ENCODE measurements at places on chromosomes 3 and 15.

GRCh38 chr15:67094001-67094826, 28.8 kb downstream of the SMAD3 start:
- DNase-seq, result no peak

DNA sequence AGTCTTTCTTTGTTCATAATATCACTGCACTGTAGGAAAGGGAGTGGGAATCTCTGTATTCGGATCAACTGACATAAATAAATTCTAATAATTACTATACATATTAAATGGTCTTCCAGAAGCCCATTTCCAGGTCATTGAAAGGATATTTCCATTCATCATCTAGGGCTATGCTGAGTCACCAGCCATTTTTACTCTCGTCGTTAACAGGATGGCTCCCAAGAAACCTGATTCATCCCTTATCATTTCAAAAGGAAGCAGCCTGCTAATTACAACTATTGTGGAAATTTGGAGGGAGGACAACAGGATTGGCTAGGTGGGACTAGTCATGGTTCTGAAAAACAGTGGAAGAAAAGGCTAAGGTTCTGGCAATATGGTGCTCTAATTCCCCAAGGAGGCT, 13.6 kb downstream of the GMNC start:
- DNase-seq, result no peak

DNA sequence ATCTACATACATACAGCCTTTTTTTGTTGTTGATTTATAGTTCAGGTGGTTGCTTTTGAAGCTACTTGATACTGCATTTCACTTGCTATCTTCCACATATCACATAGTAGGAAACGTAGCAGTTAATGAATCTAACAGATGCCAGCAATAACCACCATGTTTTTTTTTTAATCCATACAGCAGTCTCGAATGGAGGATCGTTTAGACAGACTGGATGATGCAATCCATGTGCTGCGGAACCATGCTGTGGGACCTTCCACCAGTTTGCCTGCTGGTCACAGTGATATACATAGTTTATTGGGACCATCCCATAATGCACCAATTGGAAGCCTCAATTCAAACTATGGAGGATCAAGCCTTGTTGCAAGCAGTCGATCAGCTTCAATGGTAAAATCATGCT, 123.2 kb upstream of the CGNL1 start:
- DNase-seq, result no peak

GRCh38 chr15:66730168-66731021, 28.4 kb downstream of the SMAD6 start:
- no peak for DNase-seq

GRCh38 chr3:32321095-32321790, 70.4 kb upstream of the CMTM7 start:
- no peak for DNase-seq

- DNase-seq, result no peak
Observed at GRCh38 chr3:31232055-31233025, 300.4 kb upstream of the STT3B start.

GRCh38 chr3:185789891-185790830, 34.7 kb downstream of the IGF2BP2 start:
- DNase-seq, result no peak

DNA sequence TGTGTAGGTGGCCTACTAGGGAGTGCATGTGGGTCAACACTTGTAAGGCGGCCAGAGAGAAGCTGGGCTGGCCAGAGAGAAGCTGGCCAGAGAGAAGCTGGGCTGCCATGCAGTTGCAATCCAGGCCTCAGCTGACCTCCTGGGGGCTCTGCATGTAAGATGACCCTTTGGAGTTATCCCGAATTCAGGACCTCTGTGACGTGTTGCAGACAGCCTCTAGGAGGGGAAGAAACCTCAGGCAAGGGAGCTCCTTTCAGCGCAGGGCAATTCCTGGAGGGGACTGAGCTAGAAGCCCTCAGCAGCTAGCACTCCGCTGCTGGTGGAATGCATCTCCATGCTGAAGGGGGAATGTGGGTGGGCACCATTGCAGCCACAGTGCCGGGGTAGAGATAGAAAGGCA, 15.8 kb upstream of the KBTBD12 start:
- DNase-seq, result no peak

DNA sequence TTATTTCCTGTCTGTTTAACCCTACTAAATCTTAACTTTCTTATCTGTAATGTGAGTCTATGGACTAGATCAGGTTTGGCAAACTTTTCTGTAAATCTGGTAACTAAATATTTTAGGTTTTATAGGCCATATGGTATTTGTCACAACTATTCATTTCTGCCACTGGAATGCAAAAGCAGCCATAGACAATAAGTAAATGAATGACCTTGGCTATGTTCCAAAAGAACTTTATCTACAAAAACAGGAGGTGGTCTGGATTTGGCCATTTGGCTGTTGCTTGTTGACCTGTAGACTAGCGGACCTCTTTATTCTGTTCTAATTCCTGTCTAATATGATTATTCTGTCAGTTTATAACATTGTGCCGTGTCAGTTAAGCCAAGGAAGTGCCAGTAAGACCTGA, 314.2 kb downstream of the LPP start:
- no peak for DNase-seq

GRCh38 chr15:92050220-92050898, 196.9 kb downstream of the SLCO3A1 start:
- DNase-seq, result no peak

DNA sequence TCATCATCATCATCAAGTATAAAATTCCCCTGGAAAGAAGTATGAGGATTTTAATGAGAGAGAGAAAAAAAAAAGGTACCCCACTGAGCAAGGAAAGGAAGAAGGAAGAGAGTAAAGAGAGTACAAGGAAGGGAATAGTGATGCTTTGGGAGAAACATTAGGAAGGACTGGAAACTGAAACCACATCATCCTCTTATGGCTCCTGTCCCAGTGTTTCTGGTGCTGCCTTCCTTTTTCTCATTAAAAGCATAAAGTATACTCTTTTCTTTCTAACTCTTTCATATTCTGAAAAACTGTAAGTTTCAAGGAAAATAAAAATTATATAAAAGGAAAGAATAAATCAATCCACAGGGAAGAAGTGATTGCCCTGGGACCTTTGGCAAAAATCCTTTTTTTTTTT, 616.4 kb upstream of the CBLB start:
- DNase-seq, result no peak

GRCh38 chr3:113136544-113136943, 74.8 kb upstream of the BOC start:
- DNase-seq, result no peak

DNA sequence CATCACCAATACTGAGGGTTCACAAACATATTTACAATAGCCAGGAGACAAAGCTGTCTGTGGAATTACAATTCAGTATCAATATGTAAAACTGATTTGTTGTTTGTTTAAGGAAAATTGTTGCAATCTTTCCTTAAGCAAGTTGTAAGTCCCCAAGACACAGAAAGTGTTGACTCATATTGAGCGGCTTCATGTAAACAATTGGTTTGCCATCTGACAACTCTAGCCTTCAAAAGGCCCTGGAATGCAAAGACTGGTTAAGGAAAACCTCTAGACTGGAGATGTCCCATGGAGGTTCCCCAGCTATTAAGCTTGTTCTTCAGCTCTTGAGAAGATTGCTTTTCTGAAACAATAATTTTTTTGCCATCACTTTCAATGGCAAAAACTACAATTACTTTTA, 283.7 kb upstream of the PROK2 start:
- no peak for DNase-seq

GRCh38 chr15:69305933-69306568, 7.3 kb downstream of the PAQR5 start:
- no peak for DNase-seq

- DNase-seq, result no peak
Observed at GRCh38 chr3:63364495-63364894, 86.4 kb downstream of the SYNPR start.

GRCh38 chr15:75177360-75178071, 24.2 kb upstream of the C15orf39 start:
- no peak for DNase-seq

GRCh38 chr3:63015614-63016309, 140.5 kb upstream of the CADPS start:
- DNase-seq, result peak; percentile 4

GRCh38 chr3:197428952-197429351, 126.8 kb downstream of the BDH1 start:
- no peak for DNase-seq

DNA sequence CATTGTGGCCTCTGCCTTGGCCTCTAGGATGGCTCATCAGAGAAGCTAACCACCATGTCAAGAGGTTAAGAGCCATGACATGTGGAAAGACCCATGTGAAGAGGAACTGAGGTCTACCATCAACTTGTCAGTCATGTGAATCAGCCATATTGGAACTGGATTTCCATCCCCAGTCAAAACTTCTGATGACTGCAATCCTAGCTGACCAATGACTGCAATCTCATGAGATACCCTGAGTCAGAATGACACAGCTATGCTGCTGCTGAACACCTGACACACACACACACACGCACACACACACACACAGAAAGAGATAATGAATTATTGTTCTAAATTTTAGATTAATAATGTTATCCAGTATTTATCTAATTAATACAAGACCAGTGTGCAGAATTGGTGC, 337.5 kb upstream of the LMCD1 start:
- no peak for DNase-seq

GRCh38 chr15:50241684-50242450, 23.7 kb downstream of the HDC start:
- DNase-seq, result no peak

DNA sequence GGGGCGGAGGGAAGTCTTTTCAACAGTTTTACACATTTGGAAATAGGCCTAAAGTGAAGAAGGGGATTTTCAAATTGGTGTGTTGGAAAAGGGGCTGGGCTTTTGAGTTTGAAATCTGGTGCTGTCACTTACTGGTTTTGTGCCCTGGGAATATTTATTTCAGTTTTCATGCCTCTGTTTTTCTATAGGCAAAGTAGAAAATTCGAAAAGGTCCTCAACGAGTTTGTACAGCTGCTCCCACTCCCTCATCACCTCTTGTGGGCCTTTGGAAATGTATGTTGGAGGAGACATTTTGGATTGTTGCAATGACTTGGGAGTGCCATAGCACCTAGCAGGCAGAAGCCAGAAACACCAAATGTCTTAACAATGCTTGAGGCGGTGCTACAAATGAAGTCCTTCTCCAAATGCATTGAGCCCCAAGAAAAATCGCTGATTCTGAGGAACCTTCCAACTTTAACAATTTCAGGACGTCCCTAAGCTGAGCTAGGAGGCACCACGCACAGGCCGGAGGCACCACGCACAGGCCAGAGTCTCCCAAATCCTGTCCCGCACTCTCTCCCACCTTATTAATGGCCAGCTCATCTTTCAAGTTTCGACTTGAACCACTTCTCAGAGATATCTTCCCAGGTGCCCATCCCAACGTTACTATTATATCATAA, 639 bp upstream of the POLR2M start:
- DNase-seq, result no peak

- DNase-seq, result no peak
Observed at GRCh38 chr3:149167898-149168297, 38.5 kb downstream of the HPS3 start.

GRCh38 chr3:46488735-46489361, 8.9 kb upstream of the RTP3 start:
- DNase-seq, result peak; percentile 73

GRCh38 chr3:128412180-128413002, 54.3 kb downstream of the DNAJB8 start:
- no peak for DNase-seq

DNA sequence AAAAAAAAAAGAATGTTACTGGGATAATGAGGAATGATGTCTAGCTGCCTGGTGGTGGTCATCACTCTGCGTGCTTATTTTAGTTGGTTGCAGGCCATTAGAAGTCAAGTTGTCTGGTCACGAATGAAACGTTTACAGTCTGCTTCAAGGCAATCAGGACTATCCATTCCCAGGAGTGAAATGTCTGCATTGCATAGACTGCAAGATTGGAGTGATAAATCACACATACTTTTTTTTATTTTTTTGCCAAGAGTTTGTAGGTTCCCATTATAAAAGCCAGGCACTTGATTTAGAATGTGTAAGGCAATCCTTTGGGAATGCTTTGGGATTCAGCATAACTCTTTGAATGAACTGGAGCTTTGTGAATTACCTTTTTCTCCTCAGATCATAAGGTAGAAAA, 132.3 kb downstream of the STAC start:
- DNase-seq, result no peak

GRCh38 chr15:39270221-39270855, 310.5 kb upstream of the THBS1 start:
- DNase-seq, result no peak

DNA sequence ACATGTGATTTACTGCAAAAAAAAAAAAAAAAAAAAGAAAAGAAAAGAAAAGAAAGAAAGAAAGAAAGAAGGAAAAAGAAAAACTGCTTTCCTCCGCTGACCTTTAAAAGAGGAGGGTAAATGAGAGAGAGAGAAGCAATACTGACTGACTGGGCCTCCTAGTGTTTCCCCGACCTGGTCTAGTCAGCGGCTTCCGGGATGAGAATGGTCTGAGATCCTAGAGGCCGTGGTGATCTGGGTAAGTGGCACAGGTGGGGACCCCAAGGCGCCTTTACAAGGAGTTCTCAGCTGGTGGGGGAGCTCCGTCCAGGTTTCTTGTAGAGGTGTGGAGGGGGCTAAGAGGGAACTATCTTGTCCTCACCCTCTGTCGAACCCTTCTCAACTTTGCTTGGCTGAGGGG, 223.1 kb downstream of the MEIS2 start:
- DNase-seq, result no peak

GRCh38 chr3:193869221-193870201, 266.4 kb upstream of the HES1 start:
- DNase-seq, result no peak

- no peak for DNase-seq
Observed at GRCh38 chr3:42894698-42895579, 11.0 kb upstream of the ZNF662 start.

- DNase-seq, result no peak
Observed at GRCh38 chr15:101018450-101018849, 99.3 kb downstream of the LRRK1 start.

- DNase-seq, result no peak
Observed at GRCh38 chr3:4834403-4834866, 144.8 kb upstream of the BHLHE40 start.
